ENCODE measurements at places on chromosomes 3 and 15. TPM values are rescaled to one million over a fixed set of nuclear protein-coding genes. Genes with fewer than 3 reads are reported as not detected.

DNA sequence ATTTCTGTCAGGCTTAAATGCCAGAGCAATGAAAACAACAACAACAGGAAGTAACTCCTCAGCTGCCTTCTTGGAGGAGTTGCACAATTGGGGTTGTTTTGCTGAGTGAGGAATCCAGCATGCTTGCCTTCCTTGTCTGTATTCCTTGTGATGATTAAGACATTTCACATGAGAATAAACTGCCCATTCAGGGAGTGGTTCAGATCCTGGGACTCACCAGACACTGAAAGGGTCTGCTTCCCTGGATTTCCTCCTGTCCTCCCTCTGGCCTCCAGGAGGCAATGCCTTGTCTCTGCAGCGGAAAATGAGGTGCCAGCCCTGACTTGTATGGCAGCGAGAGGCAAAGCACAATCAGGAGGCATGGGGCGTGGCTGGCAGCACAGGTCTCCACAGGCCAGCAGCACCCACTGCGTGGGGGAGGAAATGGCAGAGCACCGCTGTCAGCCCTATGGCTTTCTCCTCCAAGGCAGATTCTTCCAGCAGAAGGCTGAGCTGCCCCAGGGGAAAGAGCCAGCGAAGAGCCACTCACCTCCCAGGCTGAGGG, 41.5 kb downstream of the RBP2 start:
- no peak overlapping the region for H3K27ac ChIP-seq
- no peak overlapping the region for H3K4me3 ChIP-seq
- H3K27me3 ChIP-seq = no peaks in the 10 kb centered on the region
- peak; percentile 70 for DNase-seq
- no peaks in the 10 kb centered on the region for H3K4me1 ChIP-seq

THUMPD3 gene
- 73.7 TPM for total RNA-seq

- DNase-seq = no peak
- H3K4me1 ChIP-seq = no peaks in the 10 kb centered on the region
- no peaks in the 10 kb centered on the region for H3K36me3 ChIP-seq
- no peak overlapping the region for H3K4me3 ChIP-seq
- H3K27ac ChIP-seq = no peak overlapping the region
Observed at GRCh38 chr3:152375546-152375945, 106.8 kb downstream of the MBNL1 start.

DNA sequence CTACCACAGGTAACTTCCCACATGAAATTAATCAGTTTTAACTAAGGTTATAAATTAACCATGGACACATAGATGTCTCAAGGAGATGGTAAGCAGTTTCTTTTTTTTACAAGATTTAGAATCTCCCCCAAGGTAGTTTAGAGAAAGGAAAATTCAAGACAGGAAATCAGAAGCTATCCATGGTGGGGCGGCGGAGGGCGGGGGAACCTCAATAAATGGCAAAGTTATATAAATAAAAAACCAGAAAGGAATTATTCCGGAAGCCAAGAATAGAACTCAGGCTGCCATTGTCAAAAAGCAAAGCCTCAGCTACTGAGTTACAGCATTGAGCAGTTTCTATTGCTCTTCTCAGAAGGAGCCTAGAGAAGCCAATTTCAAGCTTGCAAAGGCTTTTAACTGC, 172.1 kb upstream of the SMAD3 start:
- H3K4me1 ChIP-seq = peaks cover 10% of the 10 kb centered on the region
- peak; percentile 24 for DNase-seq
- peak overlapping the region; percentile 39 for H3K4me3 ChIP-seq

DNA sequence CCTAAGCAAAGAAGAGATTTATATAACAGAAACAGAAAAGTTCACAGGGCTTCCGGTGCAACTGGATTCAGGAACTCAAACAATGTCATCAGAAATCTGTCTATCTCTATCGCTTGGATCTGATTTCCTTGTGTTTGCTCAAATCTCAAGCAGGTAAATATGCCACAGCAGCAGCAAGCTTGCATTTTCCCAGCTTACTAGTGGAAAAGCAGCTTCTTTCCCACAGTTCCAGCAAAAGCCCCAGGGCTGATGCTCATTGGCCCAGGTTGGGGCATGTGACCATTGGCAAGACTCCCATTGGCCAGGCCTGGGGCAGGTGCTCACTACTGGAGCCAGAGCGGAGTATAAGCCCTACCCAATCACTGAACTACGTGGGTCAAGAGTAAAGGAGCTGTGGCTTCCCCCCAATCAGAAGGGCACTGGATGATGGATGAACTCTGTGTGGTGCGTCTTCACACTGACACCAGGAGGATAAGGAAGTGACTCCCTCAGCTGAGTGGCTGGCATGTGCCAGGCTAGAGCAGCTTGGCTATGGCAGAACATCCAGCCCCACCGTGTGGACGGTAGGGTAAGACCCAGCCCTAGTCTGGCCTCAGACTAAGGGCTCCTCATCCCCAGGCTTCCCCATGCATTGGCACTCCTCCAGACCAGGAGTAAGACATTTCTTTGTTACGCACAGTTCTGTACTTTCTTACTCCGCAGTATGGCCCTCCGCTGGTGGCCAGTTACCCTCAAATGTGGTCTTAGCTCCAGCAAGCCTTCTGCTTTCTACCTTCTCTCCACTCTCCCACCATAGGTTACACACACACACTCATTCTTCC, 13.1 kb upstream of the VIPR1 start:
- DNase-seq = peak; percentile 40
- no peaks in the 10 kb centered on the region for H3K4me1 ChIP-seq
- no peak overlapping the region for H3K4me3 ChIP-seq
- H3K36me3 ChIP-seq = no peaks in the 10 kb centered on the region
- H3K27ac ChIP-seq = no peak overlapping the region

DNA sequence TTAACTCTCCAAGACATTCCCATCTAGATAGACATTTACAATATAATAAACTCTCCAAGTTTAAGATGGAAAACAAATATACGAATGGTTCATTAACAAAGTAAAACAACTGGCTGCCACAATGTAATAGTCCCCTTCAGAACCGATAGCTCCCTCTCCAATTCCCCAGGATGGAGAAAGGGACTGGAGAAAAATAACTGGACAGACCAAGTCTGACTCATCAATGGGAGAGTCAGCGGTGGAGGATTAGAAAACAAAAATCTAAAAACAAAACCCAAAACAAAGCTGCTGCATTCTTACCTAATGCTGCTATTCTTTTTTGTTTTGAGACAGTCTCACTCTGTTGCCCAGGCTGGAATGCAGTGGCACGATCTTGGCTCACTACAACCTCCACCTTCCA, 468.1 kb downstream of the SHQ1 start:
- H3K27me3 ChIP-seq = no peaks in the 10 kb centered on the region
- H3K27ac ChIP-seq = peak overlapping the region; percentile 76
- no peak overlapping the region for H3K4me3 ChIP-seq
- peaks cover 2% of the 10 kb centered on the region for H3K4me1 ChIP-seq
- H3K36me3 ChIP-seq = peaks cover 25% of the 10 kb centered on the region
- no peak for DNase-seq

DNA sequence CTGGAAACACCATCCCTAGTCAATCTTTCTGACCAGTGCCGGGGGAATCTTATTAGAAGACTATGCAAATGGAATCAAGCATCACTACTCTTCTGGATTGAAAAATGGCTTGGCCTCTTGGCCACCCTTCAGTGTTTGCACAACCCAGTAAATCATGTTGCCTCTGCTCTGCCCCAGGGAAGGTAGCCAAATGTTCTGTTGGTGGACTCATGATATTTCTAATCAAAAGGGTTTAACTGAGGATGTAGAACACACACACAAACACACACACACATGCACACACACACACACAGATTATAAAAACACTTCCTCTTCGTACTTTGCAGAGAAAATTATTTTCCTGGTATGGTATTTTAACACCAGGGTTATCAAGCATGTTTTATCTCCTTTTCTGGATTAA, 7.9 kb downstream of the RBP2 start:
- DNase-seq = no peak
- H3K27ac ChIP-seq = no peak overlapping the region
- no peak overlapping the region for H3K4me3 ChIP-seq
- H3K36me3 ChIP-seq = no peaks in the 10 kb centered on the region

GRCh38 chr3:183210341-183210740, 42.7 kb upstream of the B3GNT5 start:
- H3K36me3 ChIP-seq = peaks cover 86% of the 10 kb centered on the region
- H3K4me3 ChIP-seq = peak overlapping the region; percentile 26
- peaks cover 14% of the 10 kb centered on the region for H3K4me1 ChIP-seq
- DNase-seq = no peak
- no peaks in the 10 kb centered on the region for H3K27me3 ChIP-seq

GRCh38 chr3:69080233-69080920, at the start of gene UBA3:
Gene UBA3 (minus strand): TSS chr3:69080365. CDS start chr3:69080353, 12 bp downstream.
- peaks cover 2% of the 10 kb centered on the region for H3K36me3 ChIP-seq
- no peaks in the 10 kb centered on the region for H3K4me1 ChIP-seq
- H3K27me3 ChIP-seq = no peaks in the 10 kb centered on the region
- H3K27ac ChIP-seq = peak within 1 kb of the TSS; percentile 3
- H3K4me3 ChIP-seq = peak within 1 kb of the TSS; percentile 95
- DNase-seq = peak; percentile 98

SEMA6D gene
- total RNA-seq = 23.6 TPM

ATP13A4 gene
- 1.3 TPM for total RNA-seq

ZNF662 gene
- 1.3 TPM for total RNA-seq

Measured in endodermal cell (in vitro differentiated cells).